Stimulated activated CD4-positive, alpha-beta T cell treated with anti-CD3 and anti-CD28 coated beads, Interleukin-15, amount 100 ng/mL, for 1 hour (primary cell): ENCODE measurements at places on chromosomes 6 and 20.

DNA sequence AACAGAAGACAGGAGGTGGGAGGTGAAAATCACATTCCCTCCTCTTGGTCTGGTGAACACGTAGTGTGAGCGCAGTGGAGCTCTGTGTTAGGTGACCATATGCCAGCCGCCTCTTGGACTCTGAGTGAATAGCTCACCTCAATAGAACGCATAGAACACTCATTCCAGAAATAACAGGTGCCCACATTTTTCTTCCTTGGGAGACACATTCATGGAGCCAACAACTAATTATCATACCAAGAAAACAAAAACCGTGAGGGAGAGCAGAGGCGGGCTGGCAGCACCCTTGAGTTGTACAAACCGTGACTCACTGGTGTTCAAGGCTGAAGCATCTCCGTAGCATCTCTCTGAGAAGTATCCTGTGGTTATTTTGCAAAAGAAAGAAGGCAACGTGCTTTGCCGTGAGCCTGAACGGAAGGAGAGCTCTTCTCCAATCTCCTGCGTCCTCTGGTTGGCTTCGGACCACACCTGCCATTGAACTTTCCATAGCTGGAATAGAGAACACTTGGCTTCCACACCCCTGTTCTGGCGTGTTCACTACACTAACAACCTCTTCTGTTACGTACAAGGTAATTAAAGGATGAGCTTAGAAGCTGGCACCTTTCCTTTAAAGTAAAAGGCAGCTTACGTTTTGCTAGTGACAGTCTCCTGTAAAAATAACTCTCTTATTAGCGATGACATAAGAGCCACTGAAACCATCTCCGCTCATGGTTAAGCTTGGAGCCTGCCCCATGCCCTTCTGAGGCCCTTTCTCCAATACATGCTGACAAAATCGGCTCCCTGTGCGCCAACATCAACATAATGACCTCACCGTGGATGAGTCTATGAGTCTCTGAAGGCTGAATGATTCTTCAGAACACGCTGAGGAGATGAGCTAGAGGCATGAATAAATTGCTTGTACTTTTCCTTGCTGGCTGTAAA lies 30.2 kb upstream of the SGK1 start:
- DNase-seq = no peak

- DNase-seq = no peak
Observed at GRCh38 chr20:38151455-38151854, 13.6 kb downstream of the TGM2 start.

GRCh38 chr6:150967910-150968309 lies 102.4 kb downstream of the MTHFD1L start:
- DNase-seq = no peak

DNA sequence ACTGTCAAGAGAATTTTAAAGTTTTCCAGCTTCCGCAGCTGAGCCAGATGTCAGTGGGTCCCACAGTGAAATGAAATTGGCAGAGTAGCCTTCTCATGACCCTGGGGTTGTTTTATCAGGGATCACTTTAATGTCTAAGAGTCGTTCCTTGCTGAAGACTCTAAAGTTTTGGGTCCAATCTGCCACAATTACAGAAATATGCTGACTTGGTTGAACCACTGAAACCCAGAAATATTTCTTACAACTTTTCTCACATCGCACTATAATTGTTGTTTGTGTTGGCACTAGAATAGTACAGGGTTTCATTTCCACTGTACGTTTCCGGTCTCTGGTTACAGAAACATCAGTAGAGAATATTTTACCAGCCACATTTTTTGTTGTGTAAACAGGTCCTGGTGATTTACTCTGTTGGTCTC lies 109.0 kb downstream of the HMGCLL1 start:
- no peak for DNase-seq

- no peak for DNase-seq
Observed at GRCh38 chr20:23282111-23282510, 68.5 kb upstream of the NXT1 start.

DNA sequence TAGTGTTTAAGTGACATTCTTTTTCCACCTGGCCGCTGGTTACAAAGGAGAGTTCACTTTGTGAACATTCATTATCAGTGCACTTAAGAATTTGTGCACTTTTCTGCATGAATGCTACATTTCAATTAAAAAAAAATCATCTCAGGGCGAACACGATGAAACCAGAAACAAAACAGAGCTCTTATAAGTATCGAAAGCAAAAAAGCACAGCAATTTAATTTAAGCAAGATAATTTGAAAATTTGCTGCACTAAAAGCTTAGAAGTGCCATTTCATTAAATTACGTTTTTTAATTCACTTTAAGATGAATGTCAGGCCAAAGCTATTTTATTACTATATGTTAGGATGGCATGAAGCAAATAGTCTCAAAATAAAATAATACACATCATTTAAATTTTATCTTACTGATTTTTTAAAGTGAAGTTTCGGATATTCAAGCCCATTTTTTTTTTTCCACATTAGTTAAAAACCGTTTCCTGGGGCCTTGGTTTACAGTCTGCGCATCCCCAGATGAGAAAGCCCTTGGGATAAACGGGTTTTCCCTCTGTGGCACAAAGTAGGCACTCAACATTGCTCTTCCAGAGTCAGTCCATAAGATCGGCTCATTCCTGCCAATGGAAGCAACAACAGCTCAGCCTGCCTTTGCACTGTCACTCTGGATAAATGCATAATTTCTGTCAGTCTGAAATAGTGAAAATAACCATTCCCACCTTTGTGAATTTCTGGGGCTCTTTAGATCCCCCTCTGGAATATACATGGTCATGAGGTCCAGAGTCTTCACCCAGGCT lies 80.1 kb downstream of the FYN start:
- no peak for DNase-seq

- DNase-seq = no peak
Observed at GRCh38 chr20:41110930-41111577, 26.3 kb upstream of the PLCG1 start.

- no peak for DNase-seq
Observed at GRCh38 chr20:36249450-36249849, 13.2 kb downstream of the AAR2 start.

DNA sequence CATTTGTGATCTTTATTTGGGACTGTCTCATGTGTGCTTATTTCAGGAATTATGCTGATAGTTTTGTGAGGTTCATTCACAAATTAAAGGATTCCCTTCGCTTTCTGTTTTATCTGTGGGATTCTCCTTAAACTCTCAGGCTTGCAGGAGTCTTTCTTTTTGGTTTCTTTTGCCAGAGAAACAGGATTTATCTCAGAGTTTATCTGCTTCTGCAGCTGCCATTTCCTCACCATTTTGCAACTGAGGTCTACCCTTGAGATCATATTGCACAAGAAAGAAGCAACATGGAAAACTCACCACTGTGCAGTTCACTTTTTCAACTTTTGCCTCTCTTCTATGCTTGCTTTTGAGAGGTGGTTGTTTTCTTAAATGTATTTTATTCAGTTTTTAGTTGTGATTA lies 201.0 kb downstream of the PRL start:
- DNase-seq = no peak

DNA sequence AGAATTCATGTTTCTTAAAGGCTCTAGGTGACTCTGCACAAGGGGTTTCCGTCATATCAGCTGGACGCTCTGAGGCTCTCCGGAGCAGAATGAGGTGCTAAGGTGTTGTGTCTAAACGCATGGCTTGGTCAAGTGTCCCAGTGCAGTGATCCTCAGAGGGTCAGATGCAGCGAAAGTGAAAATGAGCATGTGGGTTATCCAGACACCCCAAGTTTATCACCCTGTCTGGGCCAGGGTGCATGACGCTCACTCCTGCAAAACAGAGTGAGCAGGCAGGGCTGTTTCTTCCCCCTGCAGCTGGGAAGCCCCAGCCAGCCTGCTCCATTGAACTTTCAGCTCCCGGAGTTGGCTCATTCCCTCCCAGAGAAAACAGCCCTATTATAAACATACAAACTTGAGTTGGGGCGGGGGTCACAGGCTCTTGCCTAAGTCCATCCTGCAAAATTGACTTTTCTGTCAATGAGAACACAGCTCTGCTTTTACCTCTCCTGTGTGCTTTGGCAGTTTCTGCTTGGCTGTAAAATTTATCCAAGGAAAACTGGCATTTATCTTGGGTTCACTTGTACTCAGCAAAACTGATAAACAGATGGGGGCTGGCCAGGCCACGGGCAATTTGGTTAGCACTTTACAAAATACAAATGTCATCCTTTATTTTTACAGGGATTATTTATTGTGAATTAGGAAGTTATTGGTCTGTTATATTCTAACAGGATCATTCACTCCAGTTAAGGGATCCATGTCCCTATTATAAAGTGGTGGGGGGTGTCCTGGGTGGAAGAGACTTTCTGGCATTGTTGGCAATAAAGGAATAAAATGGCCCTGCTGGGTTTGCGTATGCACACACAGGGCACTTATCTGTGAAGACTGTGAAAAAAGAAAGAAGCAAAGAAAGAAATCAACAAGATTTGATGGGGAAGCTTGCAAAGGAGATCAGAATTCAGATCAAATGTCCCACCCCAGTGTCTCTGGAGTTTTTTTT lies 154.9 kb downstream of the FOXA2 start:
- DNase-seq = no peak

DNA sequence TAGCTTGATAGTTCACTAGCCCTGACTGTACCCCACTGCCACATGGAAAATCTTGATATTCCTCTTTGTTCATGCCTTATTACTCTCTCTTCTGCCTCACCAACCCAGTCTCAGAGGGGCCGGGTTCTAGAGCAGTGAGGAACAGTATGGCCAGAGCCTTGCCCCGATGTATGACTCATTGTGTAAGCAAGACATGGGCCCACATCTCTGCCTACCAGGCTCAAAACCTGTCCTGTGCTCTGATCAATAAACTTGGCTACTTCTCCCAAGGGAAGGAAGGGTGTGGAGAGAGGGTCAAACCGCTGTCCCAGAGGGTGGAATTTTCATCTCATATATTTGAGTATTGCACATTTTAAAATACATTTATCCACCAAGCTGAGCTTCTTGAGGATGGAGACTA lies 91.7 kb downstream of the DNAH8 start:
- DNase-seq = no peak

DNA sequence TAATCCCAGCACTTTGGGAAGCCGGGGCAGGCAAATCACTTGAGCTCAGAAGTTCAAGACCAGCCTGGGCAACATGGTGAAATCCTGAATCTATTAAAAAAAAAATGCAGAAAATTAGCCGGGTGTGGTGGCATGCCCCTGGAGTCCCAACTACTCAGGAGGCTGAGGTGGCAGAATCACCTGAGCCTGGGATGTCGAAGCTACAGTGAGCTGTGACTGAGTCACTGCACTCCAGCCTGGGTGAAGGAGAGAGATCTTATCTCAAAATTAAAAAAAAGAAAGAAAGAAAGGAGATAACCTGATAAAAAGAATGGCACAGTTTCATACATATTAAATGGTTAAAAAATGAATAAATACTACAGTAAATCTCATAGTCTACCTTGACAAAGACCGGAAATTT lies 123.6 kb upstream of the TNFAIP3 start:
- DNase-seq = no peak

DNA sequence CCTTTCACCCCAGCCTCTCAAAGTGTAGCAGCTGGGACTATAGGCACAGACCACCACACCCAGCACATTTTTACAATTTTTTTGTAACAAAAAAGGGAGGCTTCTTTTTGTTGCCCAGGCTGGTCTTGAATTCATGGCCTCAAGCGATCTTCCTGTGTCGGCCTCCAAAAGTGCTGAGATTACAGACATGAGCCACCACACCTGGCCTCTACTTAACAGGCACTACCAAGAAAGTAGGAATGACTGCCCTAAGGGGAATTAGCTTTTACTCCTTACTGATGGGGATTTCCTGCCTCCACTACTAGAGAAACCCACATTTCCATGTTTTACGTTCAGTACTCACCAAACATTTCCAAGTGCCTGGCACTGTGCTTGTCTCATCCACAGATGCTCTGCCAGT lies 109.6 kb downstream of the CARMIL1 start:
- no peak for DNase-seq

DNA sequence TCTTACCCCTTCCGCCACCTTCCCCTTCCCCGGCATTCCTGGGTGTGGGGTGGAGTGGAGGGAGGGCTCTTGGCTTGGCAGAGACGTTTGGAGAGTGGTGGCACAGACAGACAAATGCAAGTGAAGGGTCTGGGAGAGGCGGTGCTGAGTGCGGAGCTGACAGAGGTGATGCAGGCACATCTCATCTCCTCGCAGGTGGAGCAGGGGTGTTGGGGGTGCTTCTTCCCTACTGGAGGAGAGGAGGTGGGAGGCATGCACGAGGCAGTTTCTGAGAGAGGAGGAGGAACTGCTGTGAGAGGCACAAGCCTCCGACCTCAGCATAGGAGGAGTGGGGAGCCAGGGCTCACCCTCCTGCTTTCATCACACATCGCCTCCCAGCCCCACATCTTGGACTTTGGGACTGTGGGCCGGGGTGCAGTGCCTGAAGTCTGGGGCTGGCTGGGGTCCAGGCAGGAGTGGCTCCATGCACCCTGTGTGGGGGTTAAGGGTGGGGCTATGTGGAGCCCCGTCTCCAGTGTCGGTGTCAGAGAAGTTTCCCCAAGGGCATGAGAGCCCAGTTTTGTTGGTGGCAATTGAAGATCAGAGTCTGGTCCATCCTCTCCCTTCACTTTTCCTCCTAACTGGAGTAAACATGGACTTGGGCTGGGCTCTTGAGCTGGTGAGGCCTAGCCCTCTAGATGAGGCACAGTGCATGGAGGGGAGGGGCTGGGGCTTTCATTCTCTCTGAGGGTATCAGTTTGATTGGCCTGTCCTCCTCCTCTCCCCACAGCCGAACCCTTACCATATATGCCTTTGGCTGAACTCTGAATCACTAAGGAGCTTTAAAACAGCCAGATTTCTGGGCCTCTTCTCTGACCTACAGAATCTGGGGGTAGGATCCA lies 20.2 kb upstream of the SLC22A7 start:
- DNase-seq = no peak

DNA sequence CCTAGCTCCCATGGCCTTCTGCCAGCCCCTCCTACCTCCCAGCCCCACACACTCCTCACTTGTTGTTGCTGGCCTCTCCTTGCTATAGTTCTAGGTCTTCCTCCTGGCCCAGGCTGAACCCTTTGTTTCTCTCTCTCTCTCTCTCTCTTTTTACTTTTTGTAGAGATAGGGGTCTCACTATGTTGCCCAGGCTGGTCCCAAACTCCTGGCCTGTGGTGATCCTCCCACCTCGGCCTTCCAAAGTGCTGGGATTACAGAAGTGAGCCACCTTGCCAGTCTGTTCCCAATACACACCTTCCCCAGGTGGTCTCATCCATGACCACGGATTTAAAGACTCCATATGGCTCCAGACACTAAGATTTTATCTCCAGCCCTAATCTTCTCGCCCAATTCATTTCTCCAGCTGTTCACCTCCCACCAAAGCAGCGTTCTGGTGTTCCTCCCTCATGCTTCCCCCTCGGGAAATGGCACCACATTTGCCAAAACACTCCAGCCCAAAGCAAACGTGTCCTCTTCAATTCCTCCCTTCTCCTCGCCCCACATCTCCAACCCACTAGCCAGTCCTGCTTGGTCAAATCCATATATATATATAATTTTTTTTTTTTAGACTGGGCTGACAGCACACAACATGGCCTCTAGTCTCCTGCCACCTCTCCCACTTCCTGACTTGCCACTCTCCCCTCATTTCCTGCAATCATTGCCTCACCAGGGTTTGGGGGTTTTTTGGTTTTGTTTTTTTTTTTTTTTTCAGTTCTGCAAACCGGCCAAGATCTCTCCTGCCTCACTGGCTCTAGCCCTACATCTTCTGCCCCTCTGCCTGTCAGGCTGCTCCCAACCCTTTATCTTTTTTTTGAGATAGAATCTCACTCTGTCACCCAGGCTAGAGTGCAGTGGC lies 104.4 kb downstream of the NCR2 start:
- no peak for DNase-seq

- DNase-seq = no peak
Observed at GRCh38 chr6:108127826-108128225, 38.0 kb upstream of the NR2E1 start.

GRCh38 chr6:21123507-21124436 lies 469.8 kb upstream of the SOX4 start:
- no peak for DNase-seq
